ENCODE measurements at places on chromosomes 12 and 14.
A peak's percentile ranks its signal among the peaks of the same experiment; 100 is the strongest.

DNA sequence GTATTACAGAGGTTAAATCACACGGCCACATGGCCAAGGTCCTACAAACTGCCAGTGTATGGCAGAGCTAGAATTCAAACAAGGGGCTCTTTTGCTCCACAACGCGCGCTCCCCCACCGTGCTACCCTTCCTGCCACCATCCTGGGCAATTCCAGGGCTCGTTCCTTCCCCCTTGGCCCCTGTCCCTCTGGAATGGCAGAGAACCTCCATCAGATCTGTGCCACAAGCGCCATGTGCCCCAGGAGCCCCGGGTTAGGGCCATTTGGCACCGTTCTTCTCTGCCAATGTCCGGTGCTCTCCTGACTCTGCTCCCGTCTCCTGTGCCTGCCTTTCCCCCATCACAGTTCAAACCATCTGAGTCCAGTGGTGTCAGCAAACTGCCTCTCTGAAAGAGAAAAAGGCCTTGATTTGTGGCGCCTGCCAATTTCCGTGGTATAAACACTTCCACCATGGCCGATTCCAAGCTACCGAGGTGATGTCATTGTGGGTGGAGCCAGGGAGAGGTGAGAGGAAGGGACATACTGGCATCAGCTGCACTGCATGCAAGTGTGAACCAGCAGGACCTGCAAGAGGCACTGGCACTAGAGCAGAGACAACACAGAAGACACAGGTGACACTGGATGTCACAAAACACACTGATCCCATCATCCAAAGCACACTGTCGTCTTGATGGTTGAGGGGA is 163.1 kb downstream of the CALM1 start:
- no peak for DNase-seq

DNA sequence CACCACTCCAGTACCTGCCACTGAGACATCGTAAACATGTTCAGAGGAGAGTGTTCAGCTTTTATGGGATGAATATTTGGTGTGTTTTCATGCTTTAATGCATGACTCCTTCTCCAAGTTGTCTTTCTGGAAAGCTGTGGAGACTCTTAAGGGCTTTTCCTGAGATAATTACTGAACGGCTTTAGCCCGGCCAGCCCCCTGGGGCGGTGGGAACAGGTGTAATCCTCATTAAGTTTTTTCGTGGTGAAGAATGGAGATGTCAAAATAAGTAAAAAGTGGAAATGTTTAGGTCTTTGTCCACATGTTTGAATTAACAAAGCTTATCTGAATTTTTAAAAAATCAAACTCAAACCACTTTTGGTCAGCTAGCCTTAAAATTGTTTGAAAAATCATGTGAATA is 1.5 kb downstream of the SYNE2 start:
- no peak for DNase-seq

GRCh38 chr12:86787419-86787818 is 531.2 kb upstream of the MGAT4C start:
- no peak for DNase-seq

GRCh38 chr14:68781161-68782021 is 11.5 kb downstream of the ZFP36L1 start:
- DNase-seq = peak; percentile 56

DNA sequence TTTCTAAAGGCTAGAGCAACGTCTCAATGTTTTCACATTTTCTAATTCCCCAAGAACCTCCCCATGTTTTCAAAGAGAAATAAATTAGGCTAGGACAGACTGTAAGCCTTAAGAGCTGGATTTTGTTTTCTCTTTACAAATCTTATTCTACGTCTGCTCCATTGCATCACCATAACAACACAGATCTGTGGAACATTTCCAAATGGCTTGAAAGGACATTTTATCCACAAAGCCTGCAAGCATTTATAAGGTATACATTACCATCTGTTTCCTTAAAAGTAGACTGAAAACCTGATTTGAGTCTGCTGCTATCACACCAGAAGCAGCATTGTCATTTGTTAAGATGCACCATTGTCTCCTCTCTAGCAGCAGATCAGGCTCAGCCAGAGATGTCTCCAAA is 115.3 kb upstream of the PLEKHA5 start:
- no peak for DNase-seq

DNA sequence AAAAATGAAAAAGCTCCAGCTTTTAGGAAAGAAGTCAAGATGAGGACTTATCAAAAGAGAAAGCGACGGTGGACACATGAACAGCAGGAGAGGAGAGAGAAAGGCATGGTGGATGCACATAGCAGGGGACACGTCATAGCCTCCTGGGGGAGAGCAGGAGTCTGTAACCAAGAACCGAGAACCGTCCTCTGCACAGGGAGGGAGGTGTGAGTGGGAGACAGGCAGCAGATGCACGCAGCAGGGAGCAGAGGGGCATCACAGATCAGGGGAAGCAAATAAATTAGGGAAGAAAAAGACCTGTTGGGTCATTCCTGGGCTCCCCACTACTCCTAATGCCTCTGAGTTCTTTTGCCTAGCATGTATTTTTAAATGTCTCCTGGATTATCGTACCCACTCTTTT is 138.1 kb upstream of the RMST start:
- DNase-seq = no peak

DNA sequence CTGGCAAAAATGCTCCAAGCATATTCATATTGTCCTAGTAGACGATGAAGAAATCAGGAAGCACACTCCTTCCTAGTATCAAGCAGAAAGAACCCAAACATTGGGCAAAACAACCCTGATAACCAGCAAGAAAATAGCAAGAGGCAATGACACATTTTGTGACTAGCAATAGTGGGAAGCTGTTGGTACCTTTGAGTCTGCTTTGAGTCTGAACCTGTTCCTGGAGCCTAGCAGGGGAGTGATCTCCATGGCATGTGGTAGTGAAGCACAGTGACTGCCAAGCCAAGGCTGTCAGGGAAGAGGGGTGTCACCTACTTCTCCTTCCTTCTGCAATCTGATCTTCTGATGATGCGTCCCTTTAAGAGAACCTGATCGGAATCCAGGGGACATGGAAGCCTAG is 533.9 kb downstream of the VRK1 start:
- DNase-seq = no peak

GRCh38 chr12:126668961-126669360 is 1598.0 kb upstream of the TMEM132C start:
- no peak for DNase-seq

- DNase-seq = no peak
Observed at GRCh38 chr14:41718477-41719166, 111.9 kb downstream of the LRFN5 start.

DNA sequence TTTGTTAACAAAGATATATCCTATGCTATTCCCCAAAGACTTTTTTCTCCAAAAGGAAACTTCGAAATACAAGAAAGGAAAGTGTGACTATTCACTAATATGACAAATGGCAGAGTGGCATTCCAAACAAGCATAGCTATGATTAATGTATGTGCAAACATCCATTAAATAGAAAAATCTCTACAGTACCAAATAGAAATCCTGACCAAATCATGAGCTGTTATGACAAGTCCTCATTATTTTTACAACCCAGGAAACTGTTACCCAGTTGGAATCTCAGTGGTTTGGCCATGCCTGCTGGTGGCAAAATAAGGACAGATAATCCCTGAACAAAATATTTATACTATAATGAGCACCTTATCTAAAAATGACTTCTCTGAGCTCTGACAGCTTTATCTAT is 202.1 kb downstream of the SEC23A start:
- DNase-seq = no peak

GRCh38 chr12:27666510-27666909 is 29.7 kb upstream of the REP15 start:
- DNase-seq = no peak

GRCh38 chr14:74526854-74527585 is 33.5 kb downstream of the ISCA2 start:
- DNase-seq = no peak

DNA sequence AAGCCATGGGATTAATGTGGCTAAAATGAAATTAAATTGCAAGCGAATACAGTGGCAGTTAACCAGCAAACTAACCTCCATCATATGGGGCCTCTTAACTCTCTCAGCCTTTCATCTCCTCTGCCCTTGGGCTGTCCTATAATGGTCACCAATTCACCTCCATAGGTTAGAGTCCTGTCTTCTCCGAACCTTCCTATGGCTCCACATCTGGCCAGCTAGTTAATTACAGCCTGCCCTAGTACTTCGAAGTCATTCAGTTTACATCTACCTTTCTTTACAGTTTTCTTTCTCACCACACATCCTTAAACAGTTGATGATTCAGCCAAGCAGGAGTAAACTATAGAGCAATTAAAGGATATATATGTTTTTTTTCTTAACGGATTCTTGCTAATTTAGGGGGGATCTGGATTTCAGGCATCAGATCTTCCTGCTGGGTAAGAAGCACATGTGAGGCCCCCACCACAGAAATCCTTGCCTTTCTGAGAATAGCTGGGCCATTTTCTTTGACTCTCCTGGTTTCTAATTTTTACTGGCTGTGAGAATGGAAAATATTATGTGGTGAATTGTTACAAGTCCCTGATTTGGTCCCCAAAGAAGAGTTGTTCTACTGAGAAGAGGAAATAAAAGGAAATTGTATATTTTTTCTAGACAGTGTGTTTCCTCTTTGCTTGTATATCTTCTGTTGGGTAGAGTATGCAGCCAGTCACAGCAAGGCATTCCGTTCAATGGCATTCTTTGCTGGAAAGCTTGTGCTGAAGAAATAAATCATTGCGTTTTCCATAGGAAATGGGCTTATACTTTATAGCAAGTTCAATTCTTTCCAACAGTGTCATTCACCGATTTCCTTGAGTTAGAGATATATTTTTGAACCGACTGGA is 16.7 kb downstream of the HMGA2 start:
- no peak for DNase-seq

- DNase-seq = no peak
Observed at GRCh38 chr14:50027816-50028215, 88.6 kb downstream of the VCPKMT start.

GRCh38 chr14:45249856-45250575 is 3.0 kb downstream of the MIS18BP1 start:
- no peak for DNase-seq

GRCh38 chr12:90037740-90038139 is 329.1 kb upstream of the ATP2B1 start:
- DNase-seq = no peak

DNA sequence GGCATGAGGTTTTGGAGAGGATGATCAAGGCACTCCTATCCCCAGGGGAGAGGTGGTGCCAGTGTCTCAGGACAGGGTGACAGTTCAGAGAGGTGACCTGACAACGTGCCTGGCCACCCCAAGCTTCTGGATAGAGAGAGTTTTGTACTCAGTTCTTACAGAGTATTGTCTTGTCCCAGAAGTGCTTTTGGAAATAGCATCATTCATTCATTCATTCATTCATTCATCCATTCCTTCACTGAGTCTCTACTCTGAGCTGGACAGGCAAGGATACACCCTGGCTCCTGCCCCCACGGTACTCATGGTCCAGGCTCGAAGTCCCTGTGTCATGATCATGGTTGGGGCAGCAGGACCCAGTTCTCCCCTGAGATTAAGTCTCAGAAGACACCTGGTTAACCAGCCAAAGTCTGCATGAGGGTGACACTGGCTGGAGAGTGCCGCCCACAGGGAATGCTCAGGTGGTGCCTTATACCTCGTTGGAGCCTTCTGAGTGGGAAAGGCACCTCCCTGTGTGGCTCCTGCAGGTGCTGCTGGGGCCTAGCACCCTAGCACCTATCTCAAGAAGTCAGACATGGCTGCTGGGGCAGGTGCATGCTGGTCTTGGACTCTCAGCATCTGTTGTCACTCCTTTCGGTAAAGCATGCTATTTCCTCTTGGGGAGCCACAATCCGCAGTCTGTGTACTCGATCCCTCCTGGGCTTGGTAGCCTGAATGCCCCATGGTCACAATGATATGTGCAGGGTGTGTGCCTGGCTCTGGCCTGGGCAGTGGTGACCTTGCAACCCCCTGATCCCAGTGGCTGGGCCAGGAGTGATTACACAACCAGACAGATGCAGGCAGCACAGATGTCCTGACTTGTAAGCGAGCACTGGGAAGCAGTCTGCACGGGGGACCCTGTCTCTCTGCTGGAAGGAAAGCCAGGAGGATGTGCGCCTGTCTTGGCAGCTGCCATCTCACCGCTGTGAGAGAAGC is 57.8 kb downstream of the C14orf132 start:
- DNase-seq = no peak

GRCh38 chr12:110720516-110720915 is 22.2 kb downstream of the PPP1CC start:
- no peak for DNase-seq

DNA sequence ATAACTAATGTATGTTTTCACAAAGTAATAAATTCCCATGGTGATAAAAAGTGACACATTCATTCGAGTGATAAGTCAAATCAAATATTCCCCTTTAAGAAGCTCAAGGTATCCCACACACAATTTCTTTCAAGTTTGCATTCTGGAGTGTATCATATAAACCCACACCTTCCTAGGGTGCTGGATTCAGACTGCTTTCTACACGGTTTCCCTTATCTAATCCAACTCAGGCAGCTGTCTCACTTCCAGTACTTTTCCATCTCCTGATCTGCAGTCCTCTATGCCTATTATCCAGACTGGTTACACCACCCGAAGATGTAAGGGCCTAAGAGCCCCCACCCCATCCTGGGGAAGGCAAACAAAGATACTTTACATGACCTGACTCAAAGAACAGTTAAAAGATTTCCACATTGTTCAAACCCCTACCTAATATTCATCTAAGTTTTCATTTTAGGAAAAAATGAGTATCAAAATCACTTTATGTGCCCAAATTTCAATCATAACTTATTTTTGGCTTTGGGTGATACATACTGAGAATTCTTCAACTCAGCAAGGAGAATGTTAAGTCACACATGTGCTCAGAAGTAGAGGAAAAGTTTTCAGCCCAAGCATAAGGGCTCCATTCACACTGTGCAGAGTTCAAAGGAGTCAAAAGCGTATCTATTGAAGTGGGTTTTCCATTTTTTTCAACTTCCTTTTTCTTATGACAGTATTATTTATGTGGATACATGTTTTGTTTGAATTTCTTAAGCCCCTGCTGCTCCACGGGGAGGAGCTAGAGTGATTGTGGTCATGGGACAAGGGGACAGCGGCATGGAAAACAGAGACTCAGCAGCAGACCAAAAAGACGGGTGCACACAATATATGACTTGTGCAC is 41.8 kb downstream of the CORO1C start:
- DNase-seq = peak; percentile 17

DNA sequence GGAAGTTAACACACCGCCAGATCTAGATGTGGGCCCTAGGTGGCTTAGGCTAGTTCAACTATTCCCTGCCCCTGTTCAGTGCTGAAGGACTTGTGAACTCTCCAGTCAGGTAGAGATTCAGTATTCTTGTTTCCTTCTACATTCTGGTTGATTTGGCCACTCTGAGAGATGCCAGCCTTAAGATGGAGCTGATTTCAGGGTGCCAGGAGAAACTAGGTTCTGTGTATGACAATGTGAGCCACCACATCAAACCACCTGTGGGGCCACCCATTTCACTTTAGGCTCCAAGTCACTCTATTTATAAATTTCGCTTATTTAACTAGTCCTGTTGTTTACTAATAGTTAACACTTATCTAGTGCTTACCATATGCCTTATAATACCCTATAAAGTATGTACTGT is 26.0 kb downstream of the FRMD6 start:
- no peak for DNase-seq

DNA sequence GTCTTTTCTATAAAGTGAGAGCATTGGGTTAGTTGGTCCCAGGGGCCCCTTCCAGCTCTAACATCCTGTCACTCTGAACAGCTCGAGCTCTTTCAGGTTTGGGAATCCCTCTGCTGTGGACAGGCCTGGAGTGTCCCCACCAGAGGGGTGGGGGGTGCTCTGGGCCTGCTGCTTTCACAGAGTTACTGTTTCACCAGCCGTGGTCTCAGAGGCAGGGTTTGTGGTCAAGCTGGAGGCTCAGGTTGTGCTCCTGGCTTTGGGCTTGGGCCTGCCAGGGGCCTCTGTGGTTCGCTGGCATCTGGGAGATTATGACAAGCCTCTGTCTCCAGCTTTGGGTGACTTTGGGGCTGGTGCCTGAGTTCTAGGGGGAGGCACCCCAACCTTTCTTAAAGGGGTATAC is 59.6 kb downstream of the FBXL14 start:
- DNase-seq = no peak

Measured in stimulated activated naive CD4-positive, alpha-beta T cell (primary cell).